ENCODE measurements at places on chromosomes 16 and 17.

- DNase-seq, result no peak
Measured at GRCh38 chr17:31279401-31279800, 17.6 kb downstream of the OMG start.

GRCh38 chr17:80856863-80857755 is 134.5 kb upstream of the CHMP6 start:
- no peak for DNase-seq

- peak; percentile 76 for DNase-seq
Measured at GRCh38 chr17:3710951-3711383, 12.7 kb upstream of the HASPIN start.

DNA sequence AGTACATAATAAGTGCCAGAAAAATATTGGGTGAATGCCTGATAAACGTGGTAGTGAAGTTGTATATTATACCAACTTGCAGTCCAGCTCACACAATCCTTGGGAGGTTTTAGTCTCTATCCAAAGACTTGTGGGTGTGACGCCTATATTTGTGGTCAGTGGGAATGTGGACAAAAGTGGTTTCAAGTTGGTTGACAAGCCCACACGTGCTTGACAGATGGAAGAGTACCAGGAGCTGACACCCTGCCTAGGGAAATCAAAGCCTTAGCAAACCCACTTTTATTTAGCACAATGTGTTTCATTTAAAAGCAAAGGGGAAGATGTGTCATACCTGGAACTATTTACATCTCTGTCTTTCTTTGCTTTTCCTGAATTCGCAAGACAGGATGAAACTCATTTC is 79.0 kb downstream of the CA10 start:
- no peak for DNase-seq

DNA sequence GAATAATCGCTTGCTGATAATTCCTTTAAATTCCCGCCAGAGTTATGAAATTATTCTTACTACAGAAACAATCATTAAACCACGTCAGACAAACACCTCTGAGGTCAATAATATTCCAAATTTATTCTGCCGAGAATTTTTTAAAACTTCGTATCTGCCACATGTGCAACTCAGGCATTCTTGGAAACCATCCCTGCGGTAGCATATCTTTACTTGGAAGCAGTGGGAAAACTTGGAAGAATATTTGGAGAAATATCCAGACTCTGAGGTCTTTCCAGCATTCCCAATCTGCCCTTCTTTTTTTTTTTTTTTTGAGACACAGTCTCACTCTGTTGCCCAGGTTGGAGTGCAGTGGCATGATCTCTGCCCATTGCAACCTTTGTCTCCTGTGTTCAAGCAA is 2.0 kb upstream of the CCL11 start:
- no peak for DNase-seq

DNA sequence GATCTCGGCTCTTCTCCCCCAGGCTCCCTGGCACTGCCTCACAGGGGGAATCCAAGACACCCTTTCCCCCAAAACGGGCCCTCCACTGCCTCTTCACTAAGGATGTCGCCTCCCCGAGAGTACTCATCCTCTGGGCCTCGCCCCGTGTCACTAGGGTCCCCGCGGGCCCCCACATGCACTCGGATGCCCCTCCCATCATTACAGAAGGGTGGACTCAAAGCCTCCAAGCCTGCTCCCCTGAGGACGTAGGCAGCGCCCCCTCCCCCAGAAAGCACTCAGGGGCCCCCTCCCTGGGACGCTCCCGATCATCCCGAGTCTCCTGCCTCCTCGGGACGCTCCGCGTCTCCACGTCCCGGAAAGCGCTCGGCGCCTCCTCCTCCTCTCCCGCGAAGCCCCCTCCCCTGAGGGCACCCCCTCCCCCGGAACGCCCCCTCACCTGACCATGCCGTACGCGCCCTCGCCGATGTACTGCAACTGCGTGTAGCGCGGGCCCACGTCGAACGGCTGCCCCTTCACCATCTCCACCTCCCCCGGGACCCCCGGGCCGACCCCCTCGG is 338 bp downstream of the MAPK3 start:
- DNase-seq, result no peak
